ENCODE measurements at places on chromosomes 11 and 22.
A peak's percentile ranks its signal among the peaks of the same experiment; 100 is the strongest.

GRCh38 chr22:36775586-36775963 is 344 bp downstream of the IFT27 start:
- DNase-seq, result peak; percentile 31

GRCh38 chr11:43962383-43963278 is 20.2 kb downstream of the C11orf96 start:
- DNase-seq, result no peak

GRCh38 chr11:117427356-117427874 is 99.8 kb downstream of the CEP164 start:
- no peak for DNase-seq

DNA sequence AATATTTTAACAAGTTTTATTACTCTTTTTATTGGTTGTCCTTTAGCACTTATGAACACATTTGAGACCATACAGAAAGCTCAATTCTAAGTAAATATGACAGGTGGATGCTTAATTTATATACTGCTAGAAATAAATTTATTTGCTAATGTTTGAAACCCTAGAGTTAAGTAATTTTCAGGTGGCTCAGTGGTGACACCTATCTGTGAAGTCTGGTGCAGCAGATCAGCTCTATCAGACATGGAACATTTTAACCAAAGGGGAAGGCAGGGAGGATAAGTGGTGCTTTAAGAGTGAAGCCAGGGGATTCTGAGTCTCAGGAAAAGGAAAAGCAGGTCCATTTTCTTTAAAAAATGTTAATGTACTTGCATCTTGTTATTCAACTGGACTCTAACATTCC is 175.8 kb downstream of the DSCAML1 start:
- DNase-seq, result no peak

- DNase-seq, result no peak
Measured at GRCh38 chr11:21480240-21480639, 712.6 kb upstream of the ANO5 start.

DNA sequence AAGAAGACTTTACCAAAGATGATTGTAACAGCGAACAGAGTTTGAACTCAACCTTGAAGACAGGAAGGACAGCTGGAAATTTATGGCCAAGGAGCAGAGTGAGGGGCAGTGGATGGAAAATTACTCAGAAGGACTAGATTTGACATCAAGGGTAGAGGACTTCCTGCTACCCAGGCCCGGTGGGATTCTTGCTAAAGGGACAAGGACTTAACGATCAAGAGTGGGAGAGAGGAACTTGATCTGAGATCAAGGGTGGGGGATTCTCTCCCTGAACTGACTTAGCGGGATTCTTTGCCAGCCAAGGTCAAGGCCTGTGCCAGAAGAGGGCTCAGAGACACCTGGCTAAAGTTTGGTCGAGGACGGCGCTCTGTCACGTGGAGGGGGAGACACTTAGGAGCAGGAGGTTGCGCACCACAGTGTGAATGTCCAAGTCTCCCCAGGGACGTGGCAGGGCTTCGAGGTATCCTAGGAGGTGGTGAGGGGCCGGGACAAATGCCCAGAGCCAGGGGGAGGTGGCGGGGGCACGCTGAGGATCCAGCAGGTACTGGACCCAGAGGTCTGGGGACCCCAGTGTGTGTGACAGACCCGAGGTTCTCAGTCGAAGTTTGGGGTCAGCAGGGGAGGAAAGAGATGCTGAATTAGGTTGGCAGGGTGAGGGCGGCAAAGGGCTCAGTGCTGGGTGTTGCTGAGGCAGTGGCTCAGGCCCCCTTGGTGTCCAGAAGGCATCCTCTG is 46.1 kb upstream of the SHISAL1 start:
- DNase-seq, result no peak

DNA sequence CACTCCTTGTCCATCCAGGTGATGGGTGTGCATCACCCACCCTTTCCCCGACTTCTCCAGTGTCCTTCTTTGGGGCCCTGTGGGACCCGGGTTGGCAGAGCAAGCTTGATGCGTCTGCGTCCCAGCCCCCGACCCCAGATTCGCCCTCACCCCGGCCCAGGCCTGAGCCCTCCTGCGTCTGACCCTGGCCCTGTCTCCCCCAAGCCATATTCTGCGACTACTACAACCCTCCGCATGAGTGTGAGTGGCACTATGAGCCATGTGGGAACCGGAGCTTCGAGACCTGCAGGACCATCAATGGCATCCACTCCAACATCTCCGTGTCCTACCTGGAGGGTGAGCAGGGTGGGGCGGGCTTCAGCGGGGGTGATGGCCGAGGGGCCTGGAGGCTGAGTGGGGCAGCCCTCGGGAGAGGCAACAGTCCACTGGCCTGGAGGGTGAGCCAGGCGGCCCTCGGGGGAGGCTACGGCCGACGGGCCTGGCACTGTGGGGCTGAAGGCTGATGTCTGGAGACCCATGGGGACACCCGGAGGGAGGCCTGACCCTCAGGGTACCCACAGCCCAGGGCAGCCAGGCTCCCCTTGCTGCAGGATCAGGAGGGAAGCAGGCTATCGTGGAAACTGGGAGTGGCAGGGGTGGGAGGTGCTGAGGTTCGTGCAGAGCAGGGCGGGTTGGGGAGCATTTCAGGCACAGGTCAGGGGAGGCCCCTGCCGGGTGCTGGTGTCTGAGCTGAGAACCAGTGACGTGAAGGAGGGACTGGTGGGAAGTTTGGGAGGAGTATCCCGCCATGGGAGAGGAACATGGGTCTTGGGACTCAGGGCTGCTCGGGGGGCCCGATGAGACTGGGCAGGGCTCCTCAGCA is 15.3 kb downstream of the MUC2 start:
- no peak for DNase-seq

- DNase-seq, result no peak
Measured at GRCh38 chr22:20159076-20159475, 8.2 kb upstream of the CCDC188 start.

- DNase-seq, result no peak
Measured at GRCh38 chr11:127037001-127037400, 36.4 kb upstream of the KIRREL3 start.

- no peak for DNase-seq
Measured at GRCh38 chr11:92685049-92685448, 284.4 kb upstream of the MTNR1B start.

- no peak for DNase-seq
Measured at GRCh38 chr11:111829185-111829968, 42.0 kb downstream of the ALG9 start.

DNA sequence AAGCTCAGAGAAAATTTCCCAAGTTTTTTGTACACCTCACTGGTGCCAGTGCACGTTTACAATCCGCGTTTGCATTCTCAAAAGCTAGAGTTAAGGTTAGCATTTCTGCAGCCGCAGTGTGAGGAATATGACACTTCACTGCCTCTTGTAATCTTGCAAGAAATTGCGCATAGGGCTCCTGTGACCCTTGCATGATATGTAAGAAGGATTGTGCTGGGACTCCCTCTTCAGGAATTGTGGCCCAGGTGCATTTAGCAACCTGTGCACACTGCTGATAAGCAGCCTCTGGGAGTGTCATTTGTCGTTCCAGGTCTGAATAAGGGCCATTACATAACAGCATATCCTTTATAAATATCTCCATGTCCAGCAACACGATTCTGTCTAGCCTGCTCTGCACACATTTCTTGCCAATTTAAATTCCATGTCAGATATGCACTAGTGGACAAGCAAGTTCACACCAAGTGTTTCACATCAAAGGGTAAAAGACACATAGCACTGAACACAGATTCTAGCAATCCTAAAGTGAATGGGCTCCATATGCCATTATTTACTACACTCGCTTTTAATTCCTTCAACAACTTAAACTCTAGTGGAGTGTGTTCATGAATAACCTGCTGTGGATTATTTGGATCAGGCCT is 69.2 kb upstream of the INCENP start:
- DNase-seq, result no peak

DNA sequence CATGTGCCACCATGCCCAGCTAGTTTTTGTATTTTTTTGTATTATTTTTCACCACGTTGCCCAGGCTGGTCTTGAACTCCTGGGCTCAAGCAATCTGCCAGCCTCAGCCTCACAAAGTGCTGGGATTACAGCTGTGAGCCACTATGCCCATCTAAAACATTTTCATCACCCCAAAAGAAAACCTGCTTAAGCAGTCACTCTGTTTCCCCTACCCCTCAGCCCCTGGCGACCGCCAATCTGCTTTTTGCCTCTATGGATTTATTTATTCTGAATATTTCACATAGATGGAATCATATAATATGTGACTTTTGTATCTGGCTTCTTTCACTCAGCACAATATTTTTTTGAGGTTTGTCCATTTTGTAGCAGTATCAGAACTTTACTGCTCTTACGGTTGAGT is 18.6 kb upstream of the P2RY2 start:
- no peak for DNase-seq

- no peak for DNase-seq
Measured at GRCh38 chr22:43343670-43344519, 723 bp upstream of the SCUBE1 start.

DNA sequence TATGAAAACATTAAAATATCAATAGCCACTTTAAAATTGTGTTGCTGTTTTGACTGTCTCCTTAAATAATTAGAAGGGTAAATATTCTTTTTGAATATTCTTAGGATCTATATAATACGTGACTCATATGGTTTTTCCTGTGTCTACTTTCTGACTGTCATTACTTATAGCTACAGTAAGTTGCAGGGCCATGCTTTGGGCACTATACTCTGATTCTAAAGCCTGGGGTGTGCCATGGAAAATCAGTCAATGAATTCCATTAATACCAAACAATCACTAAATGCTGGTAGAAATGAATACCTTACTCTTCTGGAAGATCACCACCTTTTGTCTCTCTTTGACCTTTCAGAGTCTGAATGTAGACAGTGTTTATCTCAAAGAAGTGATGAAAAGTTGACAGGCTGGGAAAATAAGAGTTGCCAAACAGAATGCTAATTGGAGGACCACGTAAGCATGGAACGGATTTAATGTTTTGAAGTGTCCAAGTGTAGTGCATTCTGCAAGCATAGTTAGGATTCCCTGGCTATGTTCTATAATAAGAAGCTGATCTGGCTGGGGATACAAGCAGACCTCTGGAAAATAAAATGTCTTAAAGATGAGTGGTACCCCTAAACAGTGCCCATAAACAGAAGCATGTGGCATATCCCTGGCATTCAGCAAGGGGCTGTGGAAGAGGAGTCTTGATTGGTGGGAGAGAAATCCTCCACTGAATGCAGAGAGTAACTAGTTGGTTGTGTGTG is 16.8 kb downstream of the LUZP2 start:
- DNase-seq, result no peak

DNA sequence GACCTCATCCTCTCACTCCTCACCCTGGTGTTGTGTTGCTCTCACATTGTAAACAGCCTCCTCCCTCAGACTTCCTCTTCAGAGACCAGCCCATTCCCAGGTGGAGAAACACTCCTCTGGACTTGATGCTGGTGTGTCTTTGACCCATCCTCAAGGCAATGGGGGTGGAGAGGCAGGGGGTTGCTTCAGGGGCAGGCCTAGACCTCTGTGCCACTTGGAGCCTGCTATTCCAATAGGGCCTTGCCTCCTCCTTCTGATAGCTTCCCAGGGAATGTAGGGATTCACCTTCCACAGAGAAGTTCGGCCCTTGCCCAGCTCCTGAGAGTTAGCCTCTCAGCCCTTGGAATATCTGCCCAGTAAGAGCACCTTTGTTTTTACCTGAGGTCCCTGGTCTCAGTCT is 606.6 kb upstream of the CADM1 start:
- no peak for DNase-seq

- DNase-seq, result no peak
Measured at GRCh38 chr11:68661014-68661413, 23.3 kb upstream of the GAL start.

DNA sequence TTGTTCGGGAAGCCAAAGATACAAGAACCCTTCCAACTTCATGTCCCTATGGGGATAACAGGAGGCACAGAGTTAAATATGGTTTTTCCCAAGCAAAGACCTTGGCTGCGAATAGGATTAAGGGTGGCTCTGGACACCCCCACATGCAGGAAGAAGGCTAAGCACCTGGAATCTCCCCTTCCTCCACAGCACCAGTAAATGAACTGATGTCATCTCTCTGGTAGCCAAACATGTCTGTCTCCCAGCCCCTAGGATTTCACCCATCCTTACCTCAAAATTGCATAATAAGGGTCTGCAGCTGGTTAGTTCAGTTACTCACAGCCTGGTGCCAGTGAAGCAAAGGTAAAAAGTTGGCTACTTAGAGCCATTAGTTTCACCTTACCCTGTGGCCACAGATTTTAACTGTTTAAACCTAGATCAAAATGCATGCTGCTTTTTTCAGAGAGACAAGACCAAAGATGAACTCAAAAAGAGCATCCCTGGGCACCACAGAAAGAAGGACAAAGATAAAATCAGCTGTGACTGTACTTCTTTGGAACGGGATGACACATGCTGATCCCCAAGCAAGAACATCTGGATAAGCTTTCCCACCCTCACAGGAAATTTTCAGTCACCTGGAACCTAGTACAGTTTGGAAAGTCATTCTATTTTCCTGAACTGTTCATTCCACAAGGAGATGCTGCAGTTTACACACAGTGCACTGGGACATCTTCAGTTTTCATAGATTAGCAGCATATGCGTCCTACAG is 77.2 kb upstream of the AKIP1 start:
- DNase-seq, result no peak

DNA sequence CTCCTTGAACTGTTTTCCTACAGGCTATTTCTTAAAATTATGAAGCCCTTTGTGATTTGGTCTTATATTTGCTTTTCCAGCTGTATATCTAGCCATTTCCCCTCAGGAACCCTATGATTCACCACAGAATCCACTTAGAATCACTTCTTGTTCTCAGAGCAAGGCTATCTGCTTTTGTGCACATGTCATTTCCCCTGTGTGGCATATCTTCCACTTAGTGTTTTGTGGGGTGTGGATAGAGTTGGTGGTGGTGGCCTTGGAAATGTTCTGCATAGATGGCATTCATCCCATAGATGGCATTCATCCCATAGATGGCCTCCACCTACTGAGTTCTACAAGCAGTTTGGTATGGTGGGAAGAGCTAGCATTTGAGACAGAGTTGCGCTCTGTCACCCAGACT is 44.7 kb downstream of the SWAP70 start:
- DNase-seq, result no peak

- no peak for DNase-seq
Measured at GRCh38 chr22:44943701-44944324, 66.0 kb downstream of the PHF21B start.

GRCh38 chr22:50326956-50327710 is at the start of gene DENND6B:
DENND6B (minus strand) TSS chr22:50327012; CDS start chr22:50326988, 24 bp downstream.
- peak; percentile 65 for DNase-seq

DNA sequence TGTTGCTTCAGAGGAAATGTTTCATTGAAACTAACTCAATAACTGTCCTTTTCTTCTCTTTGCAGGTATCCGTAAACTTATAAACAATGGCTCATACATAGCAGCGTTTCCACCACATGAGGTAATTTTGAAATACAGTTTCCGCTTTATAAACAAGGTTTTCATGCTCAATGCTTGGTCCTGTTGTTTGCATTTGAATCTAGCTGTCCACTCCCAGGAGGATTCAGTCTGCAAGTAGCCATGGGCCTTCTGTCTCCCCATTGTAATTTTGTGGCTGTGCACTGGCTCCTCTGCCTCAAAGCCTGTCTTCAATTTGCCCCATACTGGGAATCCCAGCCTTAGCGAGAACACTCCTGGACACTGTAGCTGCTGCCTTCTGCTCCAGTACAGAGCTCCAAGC is 34.7 kb downstream of the MUC15 start:
- no peak for DNase-seq

Data from activated gamma-delta T cell treated with Interleukin-2 at 50 U/mL for 16 hours (primary cell).